ENCODE measurements at places on chromosomes 11 and 22. TPM values are rescaled to one million over a fixed set of nuclear protein-coding genes. Genes with fewer than 3 reads are reported as not detected.
A peak's percentile ranks its signal among the peaks of the same experiment; 100 is the strongest.

DNA sequence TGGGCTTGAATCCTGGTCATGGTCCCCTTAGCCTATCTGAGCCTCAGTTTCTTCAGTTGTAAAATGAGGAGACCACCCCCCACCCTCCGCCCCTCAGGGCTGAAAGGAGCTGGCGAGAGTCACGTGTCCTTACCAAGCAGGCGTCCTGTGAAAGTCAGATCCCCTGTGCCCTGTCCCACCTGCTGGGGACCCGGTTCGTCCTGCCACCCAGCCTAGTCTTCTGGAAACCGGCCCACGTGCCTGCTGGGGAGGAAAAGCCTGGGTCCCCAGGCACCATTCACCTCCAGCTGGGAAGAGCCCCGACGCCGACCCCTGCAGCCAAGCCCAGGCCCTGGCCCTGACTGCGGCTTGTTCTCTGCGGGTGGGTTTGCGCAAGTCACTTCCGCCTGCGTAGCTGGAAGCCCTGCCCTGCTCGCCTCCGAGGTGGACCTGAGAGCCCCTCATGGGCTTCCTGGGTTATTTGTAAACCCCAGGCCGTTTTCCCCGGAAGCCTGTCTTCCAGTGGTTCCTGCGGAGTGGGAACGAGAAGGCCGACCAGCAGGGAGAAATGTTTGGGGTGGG, 679 bp upstream of the SSH3 start:
- no peak for DNase-seq

GRCh38 chr11:110148775-110149744, 55.9 kb downstream of the ZC3H12C start:
- DNase-seq: no peak

The TMPRSS13 gene
- 0.16 TPM for total RNA-seq

- no peak for DNase-seq
Measured at GRCh38 chr11:128845334-128845780, 21.7 kb downstream of the KCNJ1 start.

DNA sequence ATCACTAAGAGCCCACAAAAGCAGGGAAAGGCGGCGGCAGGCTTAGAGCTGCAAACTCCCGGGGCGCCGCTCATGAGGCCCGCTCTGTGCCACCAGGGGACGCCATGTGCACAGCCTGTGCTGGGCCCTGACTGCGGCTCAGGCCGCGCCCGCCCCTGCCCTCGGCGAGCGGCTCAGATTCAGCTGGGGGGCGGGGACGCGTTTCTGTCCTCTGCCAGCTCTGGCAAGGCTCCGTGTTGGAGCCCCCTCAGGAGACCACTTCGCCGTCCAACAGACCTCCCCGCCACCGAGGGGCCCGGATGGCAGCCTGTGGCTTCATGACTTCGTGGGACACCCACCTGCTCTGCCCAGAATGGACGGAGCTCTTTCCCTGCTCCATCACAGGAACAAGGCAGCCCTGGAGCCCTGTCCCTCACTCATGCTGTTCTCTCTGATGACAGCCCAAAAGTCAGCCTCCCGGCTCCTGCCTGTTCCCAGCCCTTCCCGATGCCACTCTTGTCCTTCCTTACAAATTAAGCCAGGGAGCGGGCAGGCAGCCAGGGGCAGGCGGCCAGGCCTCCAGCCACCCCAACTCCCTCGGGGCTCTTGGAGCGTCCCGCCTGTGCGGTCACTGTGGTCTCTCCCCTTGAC, 69.1 kb downstream of the NAT10 start:
- DNase-seq: peak; percentile 88

- DNase-seq: peak; percentile 19
Measured at GRCh38 chr11:40054631-40055030, 1404.8 kb downstream of the LRRC4C start.

GRCh38 chr22:37249986-37250385, 5.9 kb upstream of the RAC2 start:
- no peak for DNase-seq

DNA sequence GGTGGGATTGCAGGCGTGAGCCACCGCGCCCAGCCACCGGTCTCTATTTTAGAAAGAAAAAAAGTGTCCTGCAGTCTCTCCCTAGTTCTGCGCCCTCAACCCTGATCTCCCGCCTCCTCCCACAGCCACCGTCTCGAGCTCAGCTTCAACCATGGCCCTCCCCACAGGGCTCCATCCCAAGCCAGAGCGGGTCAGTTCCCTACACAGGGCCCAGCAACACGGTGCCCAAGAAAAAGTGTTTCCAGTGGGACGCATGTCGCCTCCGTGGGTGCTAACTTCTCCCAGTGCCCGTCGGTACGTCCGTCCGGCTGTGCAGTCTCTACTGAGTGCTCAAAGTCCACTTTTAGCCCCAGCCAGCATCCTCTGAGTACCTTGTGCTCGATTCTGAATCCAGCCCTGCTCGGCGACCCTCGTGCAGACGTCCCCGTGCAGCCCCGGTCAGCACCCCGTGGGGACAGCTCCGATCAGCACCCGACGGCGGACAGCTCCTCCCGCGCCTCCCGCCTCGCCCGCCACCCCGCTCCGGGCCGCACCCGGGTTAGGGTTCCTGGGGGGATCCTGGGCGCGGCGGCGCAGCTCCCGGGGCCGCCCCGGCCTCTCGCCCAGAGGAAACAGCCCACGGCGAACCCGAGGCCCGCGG, 657 bp upstream of the MAPK8IP2 start:
- peak; percentile 62 for DNase-seq

The OR8D1 gene
- not detected for total RNA-seq

GRCh38 chr22:20024650-20025397, 3.9 kb downstream of the TANGO2 start:
- peak; percentile 5 for DNase-seq

GRCh38 chr22:37559901-37560607, at the start of gene CDC42EP1:
TSS of gene CDC42EP1 (plus strand) at chr22:37560480. CDS start at chr22:37566350, 5,870 bp downstream.
- DNase-seq: peak; percentile 70

DNA sequence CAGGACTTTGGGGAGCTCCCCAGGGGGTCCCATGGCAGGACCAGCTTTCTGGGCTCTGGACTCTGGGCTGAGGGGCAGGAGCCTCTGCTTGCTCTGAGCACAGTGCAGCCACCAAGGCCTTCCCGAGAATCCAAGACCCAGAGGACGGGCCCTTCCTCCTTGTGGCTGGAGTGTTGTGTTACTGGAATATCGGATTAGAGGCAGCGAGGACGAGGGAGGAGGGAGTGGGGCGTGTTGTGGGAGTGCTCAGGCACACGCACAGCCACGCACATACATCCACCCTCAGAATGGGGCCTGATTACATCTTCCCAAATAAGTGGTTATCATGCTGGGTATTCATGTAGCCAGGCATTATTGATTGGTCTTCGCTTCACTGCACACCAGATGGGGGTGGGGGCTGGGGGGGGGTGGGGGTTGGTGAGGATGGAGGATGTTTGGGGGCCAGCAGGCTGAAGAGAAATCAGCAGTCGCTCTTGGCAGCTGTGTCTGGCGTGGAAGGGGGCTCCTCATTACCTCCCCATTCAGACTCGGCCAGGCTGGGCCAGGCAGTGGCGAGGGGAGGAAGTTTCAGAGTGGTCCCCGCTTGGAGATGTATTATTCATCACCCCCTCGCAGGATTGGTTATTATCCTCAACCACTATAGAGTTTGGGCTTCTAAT, 120.9 kb downstream of the ST3GAL4 start:
- DNase-seq: no peak

GRCh38 chr11:47991894-47992293, 11.5 kb downstream of the PTPRJ start:
- DNase-seq: no peak

DNA sequence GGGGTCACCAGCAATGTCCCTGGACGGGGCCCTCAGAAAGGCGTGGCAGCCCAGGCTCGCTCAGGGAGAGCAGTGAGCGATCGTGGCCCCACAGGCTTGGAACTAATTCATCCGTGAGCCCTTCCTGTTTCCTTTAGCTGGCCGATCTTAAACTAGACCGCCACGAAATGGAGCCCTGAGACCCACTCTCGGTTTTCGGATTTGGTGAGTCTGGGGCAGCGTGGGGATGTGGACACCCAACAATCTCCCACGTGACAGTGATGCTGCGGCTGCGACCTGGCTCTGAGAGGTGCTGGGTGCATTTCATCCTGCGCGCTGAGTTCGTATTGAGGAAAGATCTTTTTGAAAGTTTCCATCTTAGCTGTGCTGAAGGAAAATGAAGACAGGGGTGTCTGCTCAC, 501.3 kb upstream of the B3GAT1 start:
- no peak for DNase-seq

All from left cardiac atrium (tissue), 4 donors.